Caudate nucleus (tissue), 63 donors: ENCODE measurements at places on chromosomes 4 and X.

DNA sequence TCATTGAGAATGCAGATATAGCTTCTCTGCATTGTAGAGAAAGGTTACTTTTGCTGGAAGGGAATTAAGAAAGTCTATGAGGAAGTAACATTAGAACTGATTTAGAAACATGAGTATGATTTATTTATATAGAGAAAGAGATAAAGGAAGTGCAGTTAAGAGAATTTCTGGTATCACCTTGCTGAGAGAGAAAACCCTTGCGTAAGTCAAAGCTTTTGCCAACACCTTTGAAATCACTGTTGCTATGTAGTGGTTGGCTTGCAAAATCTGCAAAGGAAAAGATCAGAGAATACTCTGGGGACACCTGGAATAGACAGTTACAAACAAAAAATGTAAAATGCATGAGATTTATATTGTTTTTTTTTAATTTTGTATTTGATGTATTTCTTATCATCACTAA is 137.3 kb upstream of the RXFP1 start:
- no peak for DNase-seq

DNA sequence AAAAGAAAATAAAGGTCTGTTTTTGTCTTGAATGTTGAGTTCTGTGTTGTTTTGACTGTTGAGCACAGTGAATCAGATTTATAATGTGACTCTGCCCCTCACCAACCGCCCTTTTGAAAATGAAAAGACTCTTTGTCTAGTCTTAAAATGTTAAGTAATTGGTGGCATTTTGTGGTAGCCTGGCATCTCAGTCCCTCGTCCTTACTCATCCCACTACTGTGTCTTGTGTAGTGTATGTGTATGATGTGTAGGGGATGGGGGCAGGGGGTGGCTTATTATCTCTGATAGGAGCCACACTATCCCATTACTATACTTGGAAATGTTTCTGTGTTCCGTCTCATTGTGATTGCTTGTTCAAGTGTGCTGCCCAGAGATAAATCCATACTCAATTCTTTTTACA is 12.2 kb downstream of the KLHL34 start:
- no peak for DNase-seq

GRCh38 chr4:14771094-14771493 is 231.2 kb upstream of the CPEB2 start:
- peak; percentile 5 for DNase-seq

DNA sequence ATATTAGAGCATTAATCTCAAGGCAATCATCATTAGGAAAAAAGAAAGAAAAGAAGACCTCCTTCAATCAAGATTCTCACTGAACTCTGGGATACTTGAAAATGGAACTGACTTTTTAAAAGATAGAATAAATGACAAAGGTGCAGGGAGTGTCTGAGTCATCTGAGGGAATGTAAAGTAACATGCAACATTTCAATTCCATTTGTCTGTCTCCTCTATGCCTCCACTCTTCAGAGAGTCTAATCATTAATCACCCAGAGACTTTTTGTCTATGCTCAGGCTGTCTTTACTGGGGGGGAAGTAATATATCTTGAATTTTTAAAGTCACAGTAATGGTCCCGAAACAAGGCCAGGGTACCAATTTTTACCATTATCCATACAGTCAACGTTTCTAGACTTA is 55.0 kb upstream of the PACRGL start:
- DNase-seq, result no peak

- DNase-seq, result no peak
Observed at GRCh38 chr4:38943343-38943742, 75.7 kb downstream of the FAM114A1 start.

- no peak for DNase-seq
Observed at GRCh38 chr4:78971776-78972175, 32.5 kb upstream of the PAQR3 start.

- no peak for DNase-seq
Observed at GRCh38 chrX:32501606-32502005, 709.7 kb downstream of the DMD start.

DNA sequence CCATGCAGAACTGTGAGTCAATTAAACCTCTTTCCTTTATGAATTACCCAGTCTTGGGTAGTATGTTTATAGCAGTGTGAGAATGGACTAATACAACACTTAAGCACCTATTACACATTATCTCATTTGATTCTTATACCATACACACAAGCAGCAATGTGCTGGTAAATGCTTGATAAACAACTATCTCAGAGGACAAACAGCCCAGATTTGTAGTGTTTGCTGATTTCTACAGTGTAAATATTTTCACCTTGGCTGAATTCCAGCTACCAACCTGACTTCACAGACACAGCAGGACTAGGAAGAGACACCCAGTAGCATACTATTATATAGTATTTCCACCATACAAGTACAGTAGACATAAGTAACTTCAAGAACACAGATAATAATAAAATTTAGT is 406.5 kb upstream of the CNKSR2 start:
- DNase-seq, result no peak
